Dermis microvascular lymphatic vessel endothelial cell (primary cell): ENCODE measurements at places on chromosomes 11 and 22. TPM values are rescaled to one million over a fixed set of nuclear protein-coding genes. Genes with fewer than 3 reads are reported as not detected.

KCNJ1 gene
- under 0.01 and 0.13 TPM in 2 replicates for total RNA-seq

TLCD5 gene
- 4.1 and 7.2 TPM in 2 replicates for total RNA-seq

CHEK1 gene
- 12.6 and 27.0 TPM in 2 replicates for total RNA-seq

OR8D1 gene
- total RNA-seq = not detected in 2 replicates

SLC17A6 gene
- total RNA-seq = not detected in 2 replicates

SEC14L6 gene
- under 0.01 and 0.13 TPM in 2 replicates for total RNA-seq

OR5A1 gene
- not detected in 2 replicates for total RNA-seq

NTM gene
- total RNA-seq = under 0.01 TPM in 1 of 2 replicates, not detected in the other

DEPDC5 gene
- 6.7 and 8.5 TPM in 2 replicates for total RNA-seq

DEUP1 gene
- not detected in 2 replicates for total RNA-seq

SMTNL1 gene
- total RNA-seq = not detected in 2 replicates
